ENCODE measurements at places on chromosomes 11 and 22. TPM values are rescaled to one million over a fixed set of nuclear protein-coding genes. Genes with fewer than 3 reads are reported as not detected.

DNA sequence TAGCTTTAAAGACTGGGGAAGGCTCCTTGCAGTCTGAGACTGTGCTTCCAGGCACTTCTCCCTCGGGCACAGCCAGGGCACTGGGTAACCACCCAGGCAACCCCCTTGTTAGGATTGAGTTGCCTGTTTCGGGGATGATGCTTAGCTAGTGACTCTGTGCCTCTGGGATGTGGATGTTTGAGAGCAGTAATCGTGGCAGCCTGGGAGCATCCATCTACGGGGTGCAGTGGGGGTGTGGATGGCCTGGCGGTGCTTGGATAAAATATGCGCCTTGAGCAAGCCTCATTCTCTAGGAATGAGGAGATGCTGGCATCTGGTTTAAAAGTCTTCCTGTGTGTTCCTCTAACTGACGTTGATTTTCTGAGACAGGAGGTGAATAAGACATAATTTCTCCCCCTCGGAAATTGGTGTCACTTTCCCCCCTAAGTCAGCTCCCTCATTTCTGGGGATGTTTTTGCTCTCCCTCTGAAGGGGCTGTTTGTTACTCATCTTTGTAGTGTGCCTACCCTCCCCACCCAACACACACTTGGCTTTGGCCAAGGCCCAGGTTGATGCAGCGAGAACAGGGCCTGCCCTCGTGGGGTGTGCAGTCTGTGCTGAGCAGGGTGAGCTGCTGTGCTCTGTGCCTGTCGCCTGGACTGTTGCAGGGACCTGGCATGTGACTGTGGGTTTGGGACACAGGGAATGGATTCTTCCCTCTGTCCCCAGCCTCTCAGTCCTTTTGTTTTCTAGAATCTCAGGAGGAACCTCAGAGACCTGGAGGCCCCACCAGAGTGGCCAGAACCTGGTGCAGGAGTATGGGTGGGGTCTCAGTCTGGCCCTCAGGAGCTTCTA lies 2.0 kb downstream of the GNAZ start:
- DNase-seq: no peak

DNA sequence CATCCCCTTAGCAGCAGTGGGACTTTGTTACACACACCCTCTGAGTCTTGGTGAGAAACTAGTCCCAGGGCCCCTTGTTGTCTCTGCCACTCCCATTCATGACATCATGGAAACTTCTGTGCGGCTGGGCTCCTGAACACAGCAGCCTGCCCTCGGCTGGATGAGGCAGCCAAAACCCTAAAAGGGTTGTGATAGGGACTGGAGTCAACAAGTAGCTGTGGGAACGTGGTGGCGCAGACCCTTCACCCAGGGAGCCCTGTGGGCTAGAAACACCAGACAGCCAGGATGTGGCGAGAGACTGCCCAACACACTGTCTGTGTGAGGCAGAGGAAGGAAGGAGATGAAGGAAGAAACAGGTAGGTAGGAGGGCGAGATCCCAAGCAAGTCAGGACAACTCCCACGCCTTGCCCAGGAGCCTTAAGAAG lies 3.9 kb downstream of the CD3D start:
- DNase-seq: no peak

DNA sequence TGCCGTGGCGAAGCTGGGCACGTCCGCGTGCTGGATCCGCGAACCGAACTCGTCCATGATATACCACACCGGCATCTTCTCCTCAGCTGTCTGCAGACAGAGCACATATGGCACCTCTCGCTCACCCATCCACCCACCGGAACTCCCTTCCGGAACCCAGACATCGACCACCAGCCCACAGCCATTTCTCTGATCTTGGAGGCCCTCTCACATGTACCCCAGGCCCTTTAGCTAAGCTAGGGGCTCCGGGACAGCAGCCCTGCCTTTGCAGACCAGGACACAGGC lies 7.1 kb downstream of the TTLL12 start:
- no peak for DNase-seq

DNA sequence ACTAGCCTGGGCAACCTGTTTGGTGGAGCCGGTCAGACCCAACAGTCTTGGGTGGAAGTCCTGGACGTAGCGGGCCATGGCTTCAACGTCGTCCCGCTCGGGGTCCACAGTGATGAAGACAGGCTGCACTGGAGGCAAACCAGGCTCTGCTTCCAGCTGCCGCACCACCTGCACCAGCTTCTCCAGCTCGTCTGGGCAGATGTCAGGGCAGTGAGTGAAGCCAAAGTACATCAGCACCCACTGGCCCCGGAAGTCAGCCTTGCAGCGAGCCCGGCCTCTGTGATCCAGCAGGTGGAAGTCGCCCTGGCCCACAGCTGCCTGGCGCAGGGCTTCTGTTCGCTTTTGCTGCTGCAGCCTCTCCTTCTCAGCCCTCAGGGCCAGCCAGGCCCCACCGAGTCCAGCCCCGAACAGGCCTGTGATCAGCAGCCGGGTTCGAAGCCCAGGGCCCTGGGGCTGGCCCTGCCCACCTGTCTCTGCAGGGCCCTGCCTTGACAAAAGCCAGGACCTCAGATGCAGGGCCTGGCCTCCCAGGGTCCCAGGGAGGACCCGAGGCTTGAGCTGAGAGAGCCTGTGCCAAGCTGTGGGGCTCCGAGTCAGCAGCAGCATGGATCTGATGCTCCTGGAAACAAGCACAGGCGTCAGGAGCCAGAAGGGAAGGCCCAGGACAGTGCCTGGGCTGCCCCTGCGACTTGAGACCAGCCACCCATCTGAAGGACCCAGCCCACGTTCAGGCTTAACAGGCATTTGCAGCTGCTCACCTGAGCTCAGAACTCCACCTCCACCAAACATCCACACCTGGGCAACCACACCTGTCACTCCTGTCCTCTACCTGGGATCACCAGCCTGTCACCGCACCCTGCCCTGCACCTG lies 1.4 kb downstream of the SCO2 start:
- no peak for DNase-seq

- DNase-seq: peak; percentile 84
Measured at GRCh38 chr22:46078241-46079092, 71.9 kb upstream of the PPARA start.

- DNase-seq: no peak
Measured at GRCh38 chr22:39475902-39476301, 19.1 kb downstream of the MGAT3 start.

GRCh38 chr22:49148895-49149418 lies 678.7 kb downstream of the BRD1 start:
- no peak for DNase-seq

The TREH gene
- total RNA-seq: not detected

The KCNK4 gene
- total RNA-seq: 0.13 TPM

The DCUN1D5 gene
- total RNA-seq: 18.5 TPM

The RIMBP3C gene
- 0.21 TPM for total RNA-seq
